WTC11 (cell line): ENCODE measurements at places on chromosomes 3 and 15.

DNA sequence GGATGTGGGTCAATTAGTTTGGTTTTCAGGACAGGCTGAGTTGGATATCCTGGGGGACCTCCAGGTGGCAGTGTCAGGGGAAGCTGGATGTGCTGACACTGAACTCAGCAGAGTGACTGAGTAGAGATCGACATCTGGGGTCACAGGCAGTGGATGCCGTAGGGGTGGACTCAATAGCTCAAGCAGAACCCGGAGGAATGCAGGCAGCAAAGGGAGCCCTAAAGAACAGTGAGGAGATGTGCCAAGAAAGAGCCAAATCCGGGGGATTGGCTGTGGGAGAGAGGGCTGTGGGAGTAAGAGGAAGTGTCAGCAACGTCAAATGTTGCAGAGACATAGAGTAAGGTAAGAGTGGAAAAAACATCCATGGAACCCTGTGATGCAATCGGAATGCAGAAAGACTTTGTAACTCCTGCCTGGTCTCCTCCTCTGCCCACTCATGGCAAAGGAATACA lies 11.6 kb downstream of the CCR5AS start:
- peaks cover 34% of the 10 kb centered on the region for H3K4me1 ChIP-seq
- no peak overlapping the region for H3K27ac ChIP-seq
- H3K4me3 ChIP-seq: no peak overlapping the region
- H3K27me3 ChIP-seq: peaks cover 15% of the 10 kb centered on the region

GRCh38 chr3:106913111-106913698 lies 464.0 kb upstream of the CCDC54 start:
- DNase-seq: peak; percentile 66
- peak overlapping the region; percentile 57 for H3K4me3 ChIP-seq
- no peaks in the 10 kb centered on the region for H3K27me3 ChIP-seq
- H3K4me1 ChIP-seq: peaks cover 55% of the 10 kb centered on the region
- H3K27ac ChIP-seq: peak overlapping the region; percentile 76

DNA sequence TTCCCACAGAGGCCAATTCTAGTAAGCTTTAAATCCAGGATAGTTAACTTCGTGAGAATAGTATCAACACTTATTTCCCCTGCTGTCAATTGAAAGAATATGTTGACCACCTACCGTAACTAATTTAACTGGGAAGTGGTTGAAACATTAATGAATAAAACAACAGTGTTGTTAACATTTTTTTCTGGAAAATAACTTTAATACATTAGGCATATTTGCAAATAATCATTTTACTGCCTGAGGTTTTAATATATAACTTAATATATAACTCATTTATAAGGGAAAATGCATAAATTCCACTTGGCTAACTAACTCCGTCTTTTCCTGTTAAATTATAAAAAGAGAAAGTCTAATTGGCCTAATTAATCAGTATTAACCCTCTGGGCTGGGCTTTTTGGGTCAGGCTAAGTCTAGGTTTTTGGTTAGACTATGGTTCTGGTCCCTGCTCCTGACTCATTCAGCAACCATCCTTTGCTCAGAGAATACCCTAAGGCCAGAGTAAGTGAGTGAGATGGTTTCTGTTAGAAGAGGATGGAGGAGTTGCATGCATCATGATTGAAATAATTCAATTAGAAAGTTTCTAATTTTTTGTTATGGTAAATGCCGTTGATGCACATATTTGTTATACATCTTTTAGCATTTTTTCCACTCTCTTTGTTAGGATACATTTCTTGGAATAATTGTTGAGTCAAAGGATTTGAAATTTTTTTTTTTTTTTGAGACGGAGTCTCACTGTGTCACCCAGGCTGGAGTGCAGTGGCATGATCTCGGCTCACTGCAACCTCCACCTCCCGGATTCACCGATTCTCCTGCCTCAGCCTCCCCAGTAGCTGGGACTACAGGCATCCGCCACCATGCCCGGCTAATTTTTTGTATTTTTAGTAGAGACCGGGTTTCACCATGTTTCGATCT lies 10.8 kb upstream of the SKIL start:
- H3K27me3 ChIP-seq: no peaks in the 10 kb centered on the region
- H3K36me3 ChIP-seq: 0 out of 2 replicates have a peak, but pooled peaks cover 4% of the 10 kb centered on the region
- no peak for DNase-seq
- H3K4me1 ChIP-seq: peaks cover 36% of the 10 kb centered on the region
- no peak overlapping the region for H3K4me3 ChIP-seq
- H3K27ac ChIP-seq: no peak overlapping the region; the same call in 1 of the 2 replicates

- no peak overlapping the region for H3K27ac ChIP-seq
- peaks cover under 1% of the 10 kb centered on the region; the same call in 1 of the 2 replicates for H3K4me1 ChIP-seq
- no peaks in the 10 kb centered on the region for H3K36me3 ChIP-seq
- no peak for DNase-seq
Measured at GRCh38 chr3:31180274-31180673, 285.8 kb upstream of the GADL1 start.

DNA sequence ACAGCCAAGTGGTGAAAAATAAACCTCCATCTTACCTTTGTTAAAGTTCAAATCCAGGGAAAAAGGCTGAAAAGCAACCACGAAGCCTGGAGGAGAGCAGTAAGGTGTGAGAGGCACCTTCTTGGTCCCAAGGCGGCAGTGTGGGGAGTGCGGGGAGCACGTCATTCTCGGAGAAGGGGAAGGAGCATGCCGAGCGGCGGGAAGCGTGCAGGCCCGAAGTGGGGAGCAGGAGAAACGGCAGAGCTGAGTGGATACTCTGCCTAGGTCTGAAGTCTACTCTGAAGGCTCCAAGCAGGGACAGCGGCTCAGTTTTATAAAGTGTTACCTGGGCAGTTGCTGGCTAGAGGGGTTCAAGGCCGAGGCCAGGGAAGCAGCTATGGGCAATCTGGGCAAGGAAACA lies 96.9 kb downstream of the RYK start:
- H3K36me3 ChIP-seq: peaks cover 39% of the 10 kb centered on the region
- DNase-seq: no peak
- no peaks in the 10 kb centered on the region for H3K27me3 ChIP-seq
- H3K27ac ChIP-seq: no peak overlapping the region
- H3K4me1 ChIP-seq: no peaks in the 10 kb centered on the region

DNA sequence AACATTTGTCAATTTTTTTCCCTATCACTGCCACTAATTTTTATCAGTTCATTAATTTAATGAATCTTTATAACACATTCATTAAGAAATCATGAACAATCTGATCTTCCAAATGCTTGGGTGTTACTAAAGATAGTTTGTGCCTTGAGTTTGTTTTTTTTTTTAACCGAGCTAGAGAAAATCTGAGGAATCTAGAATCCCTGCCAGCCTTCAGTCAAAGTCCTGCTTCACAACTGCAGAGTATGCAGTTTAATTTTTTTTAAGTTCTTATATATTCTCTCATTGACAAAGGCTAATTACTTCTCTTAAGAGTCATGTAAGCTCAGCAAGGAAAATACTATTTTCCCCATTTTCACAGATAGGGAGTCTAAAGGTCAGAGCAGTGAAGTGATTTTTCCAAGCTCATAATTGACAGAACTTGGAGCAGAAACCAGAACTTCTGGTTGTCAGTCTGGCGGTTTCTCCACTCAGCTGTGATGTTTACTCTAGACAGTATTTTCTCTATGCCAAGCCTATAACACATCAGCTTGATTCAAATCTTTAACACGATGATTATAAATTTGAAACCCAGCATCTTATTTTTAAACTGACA lies 55.7 kb downstream of the TNIK start:
- H3K27me3 ChIP-seq: no peaks in the 10 kb centered on the region
- no peak overlapping the region for H3K27ac ChIP-seq
- no peaks in the 10 kb centered on the region for H3K36me3 ChIP-seq

GRCh38 chr3:117630885-117631284 lies 921.3 kb downstream of the TUSC7 start:
- H3K27ac ChIP-seq: no peak overlapping the region
- no peak overlapping the region for H3K4me3 ChIP-seq
- H3K27me3 ChIP-seq: no peaks in the 10 kb centered on the region
- H3K36me3 ChIP-seq: no peaks in the 10 kb centered on the region
- no peak for DNase-seq

- H3K27ac ChIP-seq: peak overlapping the region; percentile 99
- H3K27me3 ChIP-seq: no peaks in the 10 kb centered on the region
- H3K36me3 ChIP-seq: peaks cover 25% of the 10 kb centered on the region
- peaks cover 24% of the 10 kb centered on the region for H3K4me1 ChIP-seq
- H3K4me3 ChIP-seq: peak overlapping the region; percentile 89
- DNase-seq: peak; percentile 82
Measured at GRCh38 chr15:44536302-44536961, 515 bp upstream of the EIF3J start.

- no peak for DNase-seq
- H3K4me3 ChIP-seq: no peak overlapping the region
- H3K27ac ChIP-seq: no peak overlapping the region
- H3K27me3 ChIP-seq: no peaks in the 10 kb centered on the region
- H3K4me1 ChIP-seq: peaks cover 8% of the 10 kb centered on the region
- H3K36me3 ChIP-seq: no peaks in the 10 kb centered on the region; the same call in 1 of the 2 replicates
Measured at GRCh38 chr3:56976651-56977560, 83.6 kb upstream of the SPATA12 start.

GRCh38 chr3:194632809-194633348 lies 340 bp downstream of the TMEM44 start:
- H3K36me3 ChIP-seq: peaks cover 18% of the 10 kb centered on the region
- H3K4me1 ChIP-seq: no peaks in the 10 kb centered on the region
- DNase-seq: no peak
- no peaks in the 10 kb centered on the region for H3K27me3 ChIP-seq
- H3K27ac ChIP-seq: no peak overlapping the region

DNA sequence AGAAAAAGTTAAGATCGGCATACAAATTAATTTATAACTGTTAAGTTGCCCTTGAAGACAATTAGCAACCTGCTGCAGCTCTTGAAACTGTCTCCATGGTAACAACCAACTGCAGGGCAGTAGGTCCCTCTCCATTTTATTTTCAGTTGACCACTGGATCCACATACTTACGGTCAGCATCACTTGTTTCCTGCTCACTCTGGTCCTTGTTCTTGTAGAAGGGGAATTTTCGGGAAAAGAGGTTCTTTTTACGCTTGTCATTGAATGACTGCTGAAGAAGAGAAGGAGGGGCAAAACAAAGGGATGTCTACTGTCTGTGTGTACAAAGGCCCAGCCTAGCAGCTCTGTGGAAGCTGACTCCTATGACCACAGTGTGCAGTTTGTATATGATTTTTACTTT lies 46.8 kb upstream of the MELTF start:
- no peak overlapping the region for H3K27ac ChIP-seq
- H3K4me1 ChIP-seq: no peaks in the 10 kb centered on the region
- no peak overlapping the region for H3K4me3 ChIP-seq
- H3K27me3 ChIP-seq: no peaks in the 10 kb centered on the region
- DNase-seq: no peak
- peaks cover 2% of the 10 kb centered on the region; the same call in 1 of the 2 replicates for H3K36me3 ChIP-seq

DNA sequence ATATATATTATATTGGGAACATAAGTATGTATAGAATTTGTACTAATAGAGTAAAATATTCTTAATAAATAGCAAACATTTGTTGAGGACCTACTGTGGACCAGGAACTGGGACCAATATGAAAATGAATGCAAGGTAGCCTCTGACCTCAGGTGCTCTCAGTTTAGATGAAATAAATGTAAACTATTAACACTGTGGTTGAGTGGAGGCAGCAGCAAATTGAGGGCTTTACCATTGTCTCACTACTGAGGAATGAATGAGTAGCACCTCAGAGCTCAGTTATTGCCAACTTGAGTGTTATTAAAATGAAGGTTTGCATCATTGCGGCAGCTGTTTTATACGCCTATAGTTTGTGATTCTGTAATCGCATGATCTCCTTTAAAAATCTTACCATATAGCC lies 90.9 kb upstream of the CGNL1 start:
- no peaks in the 10 kb centered on the region for H3K27me3 ChIP-seq
- peaks cover 30% of the 10 kb centered on the region for H3K36me3 ChIP-seq
- no peak overlapping the region for H3K4me3 ChIP-seq
- H3K4me1 ChIP-seq: peaks cover 25% of the 10 kb centered on the region
- no peak overlapping the region for H3K27ac ChIP-seq

GRCh38 chr3:136819392-136819730 lies 435 bp downstream of the SLC35G2 start:
- H3K27ac ChIP-seq: no peak overlapping the region
- H3K4me1 ChIP-seq: peaks cover 24% of the 10 kb centered on the region
- DNase-seq: peak; percentile 35
- H3K27me3 ChIP-seq: peaks cover 31% of the 10 kb centered on the region
- peak overlapping the region; percentile 87 for H3K4me3 ChIP-seq

GRCh38 chr3:149101154-149101553 lies 14.8 kb upstream of the HLTF start:
- DNase-seq: no peak
- H3K4me3 ChIP-seq: no peak overlapping the region
- H3K27ac ChIP-seq: no peak overlapping the region
- no peaks in the 10 kb centered on the region for H3K4me1 ChIP-seq
- H3K27me3 ChIP-seq: peaks cover 2% of the 10 kb centered on the region; the same call in 1 of the 2 replicates

- no peak overlapping the region for H3K27ac ChIP-seq
- no peaks in the 10 kb centered on the region for H3K27me3 ChIP-seq
Measured at GRCh38 chr15:23472678-23473077, 25.6 kb upstream of the GOLGA6L2 start.

DNA sequence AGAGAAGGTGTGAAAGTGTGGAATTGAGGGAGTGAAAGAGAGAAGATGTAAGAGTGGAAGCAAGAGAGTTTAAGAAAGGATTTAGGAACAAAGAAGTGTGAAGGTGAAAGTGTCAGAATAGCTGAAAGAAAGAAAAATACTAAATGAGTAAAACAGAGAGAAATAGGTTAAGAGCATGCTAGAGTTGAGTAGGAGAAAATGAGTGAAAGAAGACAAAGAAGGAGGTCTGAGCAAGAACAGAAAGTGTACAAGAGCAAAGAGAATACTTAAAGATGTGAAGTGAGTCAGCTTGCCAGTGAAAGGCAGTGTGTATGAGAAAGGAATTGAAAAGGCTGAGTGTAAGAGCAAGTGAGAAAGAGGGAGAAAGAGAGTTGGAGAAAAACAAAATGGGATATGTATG lies 348.8 kb upstream of the BCHE start:
- no peak for DNase-seq
- H3K4me3 ChIP-seq: no peak overlapping the region
- no peaks in the 10 kb centered on the region for H3K36me3 ChIP-seq
- H3K27ac ChIP-seq: no peak overlapping the region
